NCI-H69 (cell line): ENCODE measurements at places on chromosomes 12 and 14.
A peak's percentile ranks its signal among the peaks of the same experiment; 100 is the strongest.

DNA sequence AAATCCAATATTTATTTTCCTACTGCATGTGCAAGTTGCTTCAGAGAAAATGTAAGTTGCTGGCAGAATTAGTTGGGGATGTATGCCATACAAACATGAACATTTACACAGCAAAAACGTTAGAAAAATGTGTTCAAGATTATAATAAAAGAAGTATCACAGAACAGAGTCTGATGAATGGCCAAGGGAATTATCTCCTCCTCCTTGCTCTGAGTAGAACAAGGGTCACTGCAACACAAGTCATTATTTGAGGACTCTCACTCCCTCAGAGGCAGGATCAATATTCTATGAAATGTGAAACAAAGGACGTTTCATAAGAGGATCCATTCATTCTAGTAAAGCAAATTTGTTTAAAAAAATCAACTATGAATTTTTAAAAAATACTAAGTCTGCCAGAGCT lies 177.8 kb downstream of the PRKD1 start:
- DNase-seq = peak; percentile 55

DNA sequence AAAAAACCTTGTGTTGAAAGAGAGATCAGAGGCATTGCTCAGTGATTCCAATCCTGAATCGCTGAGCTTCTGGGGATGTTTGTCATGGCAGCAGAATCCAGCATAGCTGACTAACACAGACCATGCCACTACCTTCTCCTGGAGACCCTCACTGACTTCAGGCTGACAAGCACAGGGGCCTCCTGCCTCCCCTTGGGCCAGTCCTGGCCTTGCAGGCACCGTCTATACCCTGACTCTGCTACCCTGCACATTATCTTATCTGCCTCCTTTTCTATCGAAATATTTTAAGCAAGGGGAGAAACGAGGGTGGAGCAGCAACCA lies 139.8 kb downstream of the KIF26A start:
- DNase-seq = no peak

DNA sequence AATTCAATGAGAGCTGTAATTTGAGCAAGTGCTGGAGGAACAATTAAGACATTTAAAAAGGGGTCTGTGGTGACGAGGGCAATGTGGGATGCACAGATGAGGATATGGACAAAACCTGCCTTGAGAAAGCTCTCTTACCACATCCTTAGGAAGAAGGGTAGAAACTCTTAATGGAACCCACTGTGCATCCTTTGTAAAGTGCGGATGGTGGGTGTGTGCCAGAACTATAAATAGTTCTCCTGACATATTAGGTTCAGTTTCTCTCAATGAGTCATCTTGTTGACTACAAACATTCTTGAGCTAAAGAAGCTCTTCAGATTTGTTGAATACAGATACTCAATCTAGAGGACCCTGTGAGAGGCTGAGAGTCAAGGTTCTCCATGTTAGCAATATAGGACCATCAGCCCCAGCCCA lies 106.1 kb upstream of the ANO4 start:
- DNase-seq = peak; percentile 12

- DNase-seq = no peak
Measured at GRCh38 chr12:98908866-98909265, 263.8 kb downstream of the APAF1 start.

GRCh38 chr14:93116676-93117200 lies 1.0 kb upstream of the ITPK1 start:
- DNase-seq = no peak

DNA sequence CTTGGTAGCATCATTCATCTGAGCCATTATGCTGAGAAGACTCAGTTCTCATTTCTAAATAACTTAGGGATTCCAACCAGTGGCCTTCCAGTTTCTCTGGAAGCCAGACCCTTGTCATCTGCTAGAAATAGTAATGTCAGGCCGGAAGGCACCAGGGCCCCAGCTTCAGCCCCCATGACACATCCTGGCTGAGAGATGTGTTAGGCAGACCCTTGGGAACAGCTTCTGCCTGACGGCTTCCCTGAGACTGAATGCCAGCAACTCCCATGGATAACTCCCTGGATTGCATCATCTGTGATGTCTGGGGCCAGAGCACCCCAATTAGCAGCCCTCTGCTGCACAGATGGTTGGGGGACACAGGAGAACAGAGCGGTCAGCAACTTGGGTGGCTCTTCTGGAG lies 583.5 kb upstream of the TBX3 start:
- DNase-seq = no peak

DNA sequence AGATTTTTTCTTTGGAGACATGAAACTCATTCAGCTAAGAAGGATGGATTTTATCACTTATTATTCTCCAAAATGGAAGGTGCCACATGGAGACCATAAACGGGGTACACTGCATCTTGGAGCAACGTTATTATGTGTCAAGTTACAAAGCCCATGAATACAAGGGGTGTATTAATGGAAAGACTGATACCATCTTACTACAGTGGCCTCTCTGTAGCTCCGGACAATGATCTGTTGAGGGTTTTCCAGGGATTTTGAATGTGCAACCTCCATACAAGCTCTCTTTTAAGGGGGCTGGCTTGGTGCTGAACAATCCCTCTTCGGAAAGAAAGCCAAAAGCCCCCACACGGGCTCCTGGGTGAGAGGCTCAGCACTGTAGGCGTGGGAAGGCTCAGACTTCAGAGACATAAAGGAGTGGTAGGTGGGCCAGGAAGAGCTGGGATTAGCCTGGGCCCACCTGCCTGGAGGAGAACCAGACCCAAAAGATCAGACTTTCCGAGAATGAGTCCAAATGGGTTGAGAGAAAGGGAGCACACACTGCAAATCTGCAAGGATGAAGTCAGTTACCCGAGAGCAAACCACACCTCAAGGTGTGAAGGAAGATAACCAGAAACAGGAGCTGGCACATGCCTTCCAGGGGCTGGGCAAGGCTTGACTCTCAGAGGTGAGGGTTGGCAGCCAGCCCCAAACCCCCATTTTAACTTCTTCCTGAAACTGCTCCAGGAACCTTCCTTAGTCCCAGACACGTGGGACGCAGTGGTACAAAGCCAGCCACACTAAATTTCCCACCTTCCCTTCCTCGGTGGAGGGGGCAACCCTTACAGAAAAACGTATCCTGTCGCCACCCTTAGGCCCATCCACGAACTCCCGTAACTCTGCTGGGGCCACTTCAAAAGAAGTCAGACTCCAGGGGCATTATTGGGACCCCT lies 1.5 kb downstream of the VPS37B start:
- DNase-seq = peak; percentile 44

- DNase-seq = no peak
Measured at GRCh38 chr12:129848876-129849275, 54.9 kb downstream of the TMEM132D start.

- no peak for DNase-seq
Measured at GRCh38 chr14:47543459-47543858, 131.9 kb downstream of the MDGA2 start.

DNA sequence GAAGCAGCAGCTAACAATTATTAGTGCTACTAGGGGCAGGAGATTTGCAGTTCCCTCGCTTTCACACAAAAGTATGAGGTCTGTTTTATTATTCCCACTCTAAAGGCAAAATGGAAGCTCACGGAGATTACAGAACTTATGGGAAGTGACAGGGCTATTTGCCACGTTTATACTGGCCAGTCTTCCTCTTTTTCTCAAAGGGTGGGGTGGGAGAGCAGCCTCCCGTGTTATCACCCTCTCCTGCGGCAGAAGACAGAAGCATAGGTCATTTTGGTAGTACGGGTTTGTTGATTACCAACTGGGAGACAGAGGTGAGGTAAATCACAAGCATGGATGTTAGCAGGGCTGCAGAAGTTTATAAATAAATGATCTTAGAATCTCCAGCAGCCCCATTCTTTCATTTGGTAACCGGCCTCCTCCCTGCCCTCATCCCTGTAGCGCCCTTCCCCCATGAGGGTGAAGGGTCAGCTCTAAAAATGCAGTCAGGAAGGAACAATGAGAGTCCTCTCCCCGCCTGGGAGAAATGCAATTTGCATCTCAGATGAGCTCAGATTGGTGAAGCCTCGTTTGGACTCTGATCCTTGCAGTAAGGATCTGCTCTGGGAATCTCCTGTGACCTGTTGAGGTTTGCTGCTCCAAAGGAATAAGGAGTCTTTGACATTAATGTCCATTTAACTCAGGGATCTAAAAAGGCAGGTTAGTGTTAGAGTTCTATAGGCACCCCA lies 44.7 kb upstream of the SINHCAF start:
- DNase-seq = peak; percentile 87

- no peak for DNase-seq
Measured at GRCh38 chr12:131610891-131611290, 100.0 kb upstream of the SFSWAP start.

DNA sequence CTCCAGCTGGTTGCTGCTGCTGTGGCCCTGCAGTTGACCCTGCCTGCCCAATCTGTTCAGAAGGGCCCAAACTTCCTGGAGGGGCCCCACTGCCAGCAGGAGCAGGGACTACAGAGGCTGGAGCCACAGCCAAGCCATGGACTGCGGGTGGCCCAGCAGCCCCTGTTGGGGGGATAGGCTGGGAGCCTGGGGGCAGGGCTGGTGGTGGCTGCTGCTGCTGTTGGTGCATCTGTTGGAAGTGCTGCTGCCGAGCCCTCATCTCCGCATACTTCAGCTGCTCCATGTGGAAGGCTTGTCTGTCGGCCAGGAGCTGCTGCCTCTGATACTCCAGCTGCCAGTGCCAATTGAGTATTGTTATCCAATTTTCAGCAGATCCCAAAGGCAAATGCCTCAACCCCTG lies 7.2 kb downstream of the MYL6 start:
- no peak for DNase-seq

- no peak for DNase-seq
Measured at GRCh38 chr14:100410056-100410565, 87.0 kb downstream of the SLC25A47 start.

- no peak for DNase-seq
Measured at GRCh38 chr14:92421751-92422150, 91.8 kb upstream of the RIN3 start.

DNA sequence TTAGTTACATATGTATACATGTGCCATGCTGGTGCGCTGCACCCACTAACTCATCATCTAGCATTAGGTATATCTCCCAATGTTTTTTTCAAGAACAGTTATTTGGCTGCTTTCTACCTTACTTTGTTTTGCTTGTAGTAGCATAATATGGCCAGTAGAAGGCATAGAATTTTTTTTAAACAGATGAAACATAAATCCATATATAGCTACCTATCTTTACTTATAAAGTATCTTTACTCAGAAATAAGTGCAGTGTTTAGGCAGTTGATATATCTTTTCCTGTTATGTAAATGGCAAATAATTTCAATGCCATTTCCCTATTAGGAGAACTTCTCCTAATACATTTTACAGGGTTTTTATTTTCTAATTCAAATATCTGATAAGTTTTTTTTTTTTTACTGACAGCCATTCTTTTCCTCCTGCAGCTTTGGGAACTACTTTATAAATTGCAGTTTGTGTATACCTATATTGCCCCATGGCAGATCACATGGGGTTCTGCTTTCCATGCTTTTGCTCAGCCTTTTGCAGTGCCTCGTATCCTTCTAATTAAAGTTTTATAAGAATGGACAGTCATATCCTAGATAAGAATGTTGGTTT lies 143.1 kb downstream of the PCNX1 start:
- DNase-seq = peak; percentile 35

DNA sequence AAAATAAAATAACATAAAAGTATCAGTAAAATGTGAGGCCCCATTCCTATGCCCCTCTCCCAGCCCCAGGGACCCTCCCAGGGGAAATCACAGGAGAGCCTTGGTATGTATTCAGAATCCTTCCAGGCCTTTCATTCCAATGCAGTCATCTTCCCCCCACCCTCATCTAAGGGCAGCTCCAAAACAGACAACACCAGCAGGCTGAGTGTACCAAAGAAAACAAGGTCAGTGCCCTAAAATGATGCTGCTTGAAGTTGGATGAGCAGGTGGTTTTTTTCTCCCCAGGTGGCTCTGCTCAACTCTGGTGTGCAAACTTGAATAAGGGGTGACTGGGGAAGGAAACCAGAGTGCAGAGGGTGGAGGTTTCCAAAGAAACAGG lies 56.2 kb downstream of the TSPAN9 start:
- no peak for DNase-seq

GRCh38 chr12:105330931-105331804 lies 677 bp downstream of the C12orf75 start:
- DNase-seq = peak; percentile 81

GRCh38 chr14:104305511-104306449 lies 167.4 kb downstream of the KIF26A start:
- no peak for DNase-seq

GRCh38 chr14:90382491-90383125 lies 14.2 kb upstream of the CALM1 start:
- peak; percentile 88 for DNase-seq

DNA sequence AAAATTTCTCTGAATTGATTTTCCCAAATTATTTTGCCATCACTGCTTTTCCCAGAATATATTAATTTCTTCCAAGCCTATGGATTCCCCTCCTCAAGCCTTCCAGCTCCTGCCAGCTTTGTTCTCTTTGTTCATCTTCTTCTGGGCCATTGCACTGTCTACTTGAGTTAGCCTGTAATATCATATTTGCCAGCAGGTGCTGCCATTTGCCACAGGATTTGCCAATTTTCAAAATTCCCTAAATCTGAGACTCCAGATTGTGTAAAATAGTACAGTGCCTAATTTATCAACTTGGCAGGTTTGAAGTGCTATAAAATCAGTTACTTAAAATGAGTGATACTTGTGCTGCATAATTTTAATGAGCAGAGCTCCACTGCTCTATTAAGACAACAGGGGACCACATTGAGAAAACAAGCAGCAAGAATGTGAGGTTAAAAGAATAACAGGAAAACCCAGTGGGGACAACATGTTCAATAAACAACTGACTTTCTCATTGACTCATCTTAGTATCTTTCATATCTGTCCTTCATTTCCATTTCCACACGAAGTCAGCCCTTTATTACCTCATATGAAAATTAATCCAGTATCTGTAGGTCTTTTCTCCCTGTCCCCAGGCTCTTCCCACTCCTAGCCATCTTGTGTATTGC lies 84.6 kb upstream of the CCDC196 start:
- DNase-seq = no peak

DNA sequence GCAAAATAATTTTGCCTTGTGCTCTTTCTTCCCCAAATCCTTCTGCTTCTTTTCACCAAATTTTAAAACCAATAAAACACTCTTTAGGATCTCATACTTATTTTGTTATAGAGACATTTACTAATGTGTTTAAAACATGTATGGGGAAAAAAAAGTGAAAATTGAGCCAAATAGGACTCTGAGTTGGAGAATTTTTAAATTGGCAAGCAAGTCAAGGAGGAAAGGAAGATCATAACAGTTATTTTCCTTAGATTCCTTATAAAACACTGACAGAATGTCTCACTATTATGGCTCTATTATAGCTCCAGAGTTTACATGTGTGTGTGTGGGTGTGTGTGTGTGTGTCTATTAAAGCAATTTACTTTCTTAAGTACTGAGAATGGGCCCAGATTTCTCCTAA lies 220.5 kb downstream of the SLC6A15 start:
- peak; percentile 29 for DNase-seq

GRCh38 chr12:11922361-11922760 lies 148.4 kb upstream of the BCL2L14 start:
- DNase-seq = no peak

DNA sequence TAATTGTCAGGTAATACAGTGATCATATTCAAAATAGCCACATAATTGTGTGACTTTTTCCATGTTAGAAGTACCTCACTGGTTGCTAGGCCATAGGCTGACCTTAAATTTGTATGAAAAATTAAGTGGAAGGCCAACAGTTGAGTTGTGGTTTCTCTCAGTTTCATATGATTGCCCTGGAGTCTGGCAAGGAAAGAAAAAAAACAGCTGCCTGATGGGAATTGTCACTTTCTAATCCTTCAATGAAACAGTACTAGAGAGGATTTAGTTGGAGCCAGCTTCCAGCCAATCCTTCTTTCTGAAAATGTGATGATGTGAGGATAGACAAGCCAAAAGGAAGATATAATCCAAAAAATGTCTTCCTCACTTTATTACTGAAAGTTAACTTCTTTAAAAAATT lies 113.6 kb downstream of the ALX1 start:
- DNase-seq = no peak

GRCh38 chr14:72779679-72780078 lies 114.2 kb downstream of the DPF3 start:
- DNase-seq = no peak
